Activated naive CD4-positive, alpha-beta T cell (primary cell): ENCODE measurements at places on chromosomes 1 and 21.

- no peak for DNase-seq
Observed at GRCh38 chr1:210298296-210298695, 30.4 kb upstream of the HHAT start.

DNA sequence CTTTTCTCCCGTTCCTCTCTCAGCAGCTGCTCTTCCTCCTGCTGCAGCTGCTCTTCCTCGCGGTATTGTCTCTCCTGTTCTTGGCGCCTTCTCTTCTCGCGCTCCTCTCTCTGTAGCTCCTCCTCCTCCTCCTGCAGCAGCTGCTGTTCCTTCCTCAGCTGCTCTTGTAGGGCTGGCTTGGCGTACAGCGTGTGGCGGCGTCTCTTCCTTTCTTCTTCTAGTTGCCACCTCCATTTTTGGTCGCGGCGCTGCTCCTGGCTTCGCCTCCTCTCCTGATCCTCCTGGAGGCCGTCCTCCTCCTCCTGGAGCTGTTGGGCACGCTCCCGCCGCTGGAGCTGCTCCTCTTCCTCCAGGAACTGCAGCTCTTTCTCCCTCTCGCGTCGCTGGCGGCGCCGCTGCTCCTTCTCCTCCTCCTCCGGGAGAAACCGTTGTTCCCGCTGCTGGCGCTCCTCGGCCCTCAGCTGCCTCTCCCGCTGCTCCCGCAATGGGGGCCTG is 4.8 kb downstream of the TCHH start:
- DNase-seq = no peak

DNA sequence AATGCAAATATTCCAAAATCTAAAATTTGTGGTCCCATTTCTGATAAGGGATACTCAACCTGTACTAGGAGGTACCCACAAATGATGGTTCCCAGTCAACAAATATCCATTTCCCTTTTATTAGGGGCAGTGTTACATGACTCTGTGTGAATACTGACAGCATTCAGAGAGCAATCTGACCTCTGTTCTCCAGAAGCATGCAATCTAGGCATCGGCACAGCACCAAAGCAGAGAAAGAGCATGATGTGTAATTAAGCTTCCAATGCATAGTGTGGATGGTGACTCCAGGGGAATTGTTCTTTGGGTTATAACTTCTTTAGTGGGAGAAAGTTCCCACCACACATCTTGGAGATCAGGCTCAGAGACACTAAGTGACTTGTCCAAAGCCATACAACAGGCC is 71.6 kb downstream of the ELAVL4 start:
- no peak for DNase-seq

GRCh38 chr1:221543529-221544120 is 198.3 kb downstream of the DUSP10 start:
- no peak for DNase-seq

DNA sequence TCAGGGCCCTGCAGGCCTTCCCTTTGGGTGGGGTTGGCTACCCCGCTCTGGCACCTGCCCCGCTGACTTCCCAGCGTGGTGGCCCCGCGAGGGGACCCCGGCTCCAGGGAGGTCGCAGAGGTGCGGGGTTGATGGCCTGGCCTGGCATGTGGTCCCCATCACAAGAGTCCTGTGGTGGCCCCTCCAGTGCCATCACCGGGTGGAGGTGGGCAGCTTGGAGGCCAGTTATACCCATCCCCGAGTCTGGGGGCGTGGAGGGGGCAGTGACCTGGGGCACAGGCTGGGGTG is 26.8 kb downstream of the PRMT2 start:
- DNase-seq = no peak

- no peak for DNase-seq
Observed at GRCh38 chr1:39352881-39353280, 138.6 kb upstream of the BMP8A start.

DNA sequence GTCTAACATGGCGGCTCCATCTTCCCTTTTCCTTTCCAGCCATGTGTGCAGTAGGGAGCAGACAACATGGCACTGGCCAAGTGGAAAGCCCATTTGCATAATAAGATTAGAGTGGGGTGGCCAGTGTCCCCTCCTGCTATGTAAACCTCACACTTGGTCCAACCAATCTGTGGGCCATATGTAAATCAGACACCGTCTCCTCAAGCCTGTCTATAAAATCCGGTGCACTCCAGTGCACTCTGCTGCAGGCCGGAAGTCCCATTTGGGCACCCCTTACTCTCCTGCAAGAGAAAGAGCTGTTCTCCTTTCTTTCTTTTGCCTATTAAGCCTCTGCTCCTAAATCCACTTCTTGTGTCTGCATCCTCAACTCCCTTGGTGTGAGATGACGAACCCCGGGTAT is 44.1 kb downstream of the OLFML3 start:
- no peak for DNase-seq

DNA sequence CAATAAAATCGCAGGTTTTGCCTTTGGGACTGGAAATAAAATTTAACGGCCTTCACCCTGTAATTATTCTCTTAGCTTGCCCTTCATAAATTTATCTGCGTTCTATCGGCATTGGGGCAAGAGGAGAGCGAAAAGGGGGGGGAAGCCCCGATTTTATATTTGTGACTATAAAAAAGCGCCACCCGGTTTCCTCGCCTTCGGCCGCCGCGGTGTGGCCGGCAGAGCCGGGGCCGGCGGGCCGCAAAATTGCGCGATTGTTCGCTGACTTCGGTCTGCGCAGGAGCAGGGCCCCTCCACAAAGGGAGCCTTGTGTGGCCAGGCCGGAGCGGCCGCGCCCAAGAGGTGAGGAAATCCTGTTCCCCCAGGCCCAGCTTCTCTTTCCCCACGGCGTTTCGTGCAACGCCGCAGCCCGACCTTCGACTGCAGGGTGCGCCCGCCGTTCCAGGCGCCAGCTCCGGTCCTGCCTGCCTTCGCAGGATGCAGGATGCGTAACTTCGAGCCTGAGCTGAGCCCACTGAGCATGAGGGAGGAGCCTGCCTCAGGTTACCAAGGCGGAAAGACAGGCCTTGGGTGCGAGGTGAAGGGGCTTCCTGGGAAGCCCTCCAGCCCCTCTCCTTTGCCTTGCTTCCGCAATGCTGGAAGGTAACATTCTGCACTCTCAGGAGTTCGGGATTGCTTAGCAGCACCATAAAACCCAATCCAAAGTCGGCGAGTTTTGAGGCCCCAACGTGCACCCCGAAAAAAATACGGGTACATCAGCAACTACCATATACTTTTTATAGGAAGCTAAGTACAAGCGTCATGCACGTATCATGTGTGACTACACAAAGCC is 4.9 kb upstream of the TBX15 start:
- DNase-seq = no peak

DNA sequence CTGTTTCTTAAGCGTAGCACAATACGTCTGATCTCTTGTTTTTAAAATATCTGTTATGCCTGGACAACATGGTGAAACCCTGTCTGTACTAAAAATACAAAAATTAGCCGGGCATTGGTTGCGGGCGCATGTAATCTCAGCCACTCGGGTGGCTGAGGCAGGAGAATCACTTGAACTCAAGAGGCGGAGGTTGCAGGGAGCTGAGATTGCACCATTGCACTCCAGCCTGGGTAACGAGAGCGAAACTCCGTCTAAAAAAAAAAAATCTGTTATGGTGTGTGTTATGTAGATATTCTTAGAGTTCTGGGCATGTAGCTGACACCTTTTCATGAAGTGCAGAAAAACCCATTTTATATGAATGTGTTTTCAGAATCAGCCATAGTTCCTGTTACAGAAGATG is 38.2 kb downstream of the RABGAP1L start:
- DNase-seq = no peak

- DNase-seq = no peak
Observed at GRCh38 chr1:172717722-172718465, 59.0 kb downstream of the FASLG start.

DNA sequence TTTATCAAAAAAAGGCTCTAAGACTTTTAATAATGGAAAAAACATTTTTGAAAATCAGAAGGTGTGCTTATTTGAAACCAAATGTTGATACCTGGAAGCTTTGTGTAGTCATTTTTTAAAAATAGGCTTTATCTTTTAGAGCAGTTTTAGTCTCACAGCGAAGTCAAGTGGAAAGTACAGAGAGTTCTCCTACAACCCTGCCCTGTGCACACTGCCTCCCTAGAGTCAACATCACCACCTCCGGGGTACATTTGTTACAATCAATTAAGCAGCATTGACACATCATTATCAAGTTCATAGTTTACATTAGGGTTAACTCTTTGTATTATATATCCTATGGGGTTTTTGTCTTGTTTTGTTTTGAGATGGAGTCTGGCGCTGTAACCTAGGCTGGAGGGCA is 10.7 kb upstream of the ERO1B start:
- no peak for DNase-seq

DNA sequence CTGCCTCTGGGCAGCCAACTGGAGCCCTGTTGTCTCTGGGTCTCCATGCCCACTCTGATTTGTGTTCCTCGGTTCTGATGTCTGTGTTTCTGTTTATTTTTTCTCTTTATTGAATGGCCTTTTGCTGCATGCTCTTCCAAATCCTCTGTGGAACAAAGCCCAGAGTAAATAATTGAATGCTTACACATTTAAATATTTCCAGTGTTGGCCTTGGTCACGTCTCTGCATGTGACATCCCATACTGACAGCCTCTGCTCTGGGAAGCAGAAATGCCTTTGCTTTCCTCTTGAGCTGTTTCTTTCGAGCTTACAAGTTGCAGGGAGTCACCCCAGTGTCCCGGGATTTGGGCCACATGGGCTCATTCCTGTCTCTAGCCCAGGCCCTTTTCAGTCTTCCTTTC is 267.9 kb downstream of the PTPRU start:
- no peak for DNase-seq

- DNase-seq = no peak
Observed at GRCh38 chr21:38976900-38977299, 171.2 kb downstream of the ETS2 start.

GRCh38 chr1:204464701-204465100 is 29.9 kb downstream of the PIK3C2B start:
- DNase-seq = no peak

DNA sequence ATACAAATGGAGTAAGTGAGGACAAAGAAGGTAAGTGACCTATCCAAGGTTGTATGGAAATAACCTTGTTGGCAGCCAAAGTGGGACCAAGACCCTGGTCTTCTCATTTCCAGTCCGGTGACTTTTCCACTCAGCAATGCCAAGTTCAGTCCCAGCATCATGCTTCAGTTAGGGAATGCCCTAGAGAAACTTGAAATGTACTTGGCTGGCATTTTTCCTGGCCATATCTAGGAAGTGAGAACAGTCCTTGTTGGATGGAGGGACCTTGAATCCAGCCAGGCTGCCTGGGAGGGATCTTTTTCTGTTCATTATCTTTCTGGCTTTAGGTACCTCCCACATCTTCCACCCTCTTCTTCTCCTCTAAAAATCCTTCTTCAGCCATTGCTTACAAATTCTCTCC is 76.8 kb upstream of the UBE2U start:
- no peak for DNase-seq

GRCh38 chr1:203424861-203425662 is 50.5 kb upstream of the PRELP start:
- DNase-seq = no peak

DNA sequence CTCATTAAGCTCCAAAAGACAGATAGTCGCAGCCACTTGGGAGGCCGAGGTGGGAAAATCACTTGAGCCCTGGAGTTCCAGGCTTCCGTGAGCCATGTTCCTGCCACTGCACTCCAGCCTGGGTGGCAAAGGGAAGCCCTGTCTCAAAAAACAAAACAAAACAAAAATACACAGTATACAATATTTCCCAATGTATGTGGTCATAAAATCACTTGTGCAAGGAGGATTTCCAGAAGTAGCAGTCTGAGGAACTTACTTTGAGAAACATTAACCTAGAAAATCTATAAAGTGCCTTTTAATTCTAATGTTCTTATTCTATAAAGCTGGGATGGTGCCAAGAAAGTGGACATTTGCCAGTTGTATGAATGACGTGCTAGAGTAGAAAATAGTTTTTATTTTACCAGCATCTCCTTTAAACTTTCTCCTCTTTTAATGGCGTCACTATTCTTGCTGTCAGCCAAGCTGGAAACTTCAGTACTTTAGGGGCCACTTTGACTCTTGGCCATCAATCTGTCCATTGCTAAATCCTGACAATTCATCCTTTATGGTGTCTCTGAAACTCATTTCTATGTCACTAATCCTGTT is 22.5 kb downstream of the FAM177B start:
- no peak for DNase-seq
